ENCODE measurements at places on chromosomes 11 and 22.

- no peak for DNase-seq
Measured at GRCh38 chr11:111179184-111179910, 66.2 kb upstream of the POU2AF2 start.

DNA sequence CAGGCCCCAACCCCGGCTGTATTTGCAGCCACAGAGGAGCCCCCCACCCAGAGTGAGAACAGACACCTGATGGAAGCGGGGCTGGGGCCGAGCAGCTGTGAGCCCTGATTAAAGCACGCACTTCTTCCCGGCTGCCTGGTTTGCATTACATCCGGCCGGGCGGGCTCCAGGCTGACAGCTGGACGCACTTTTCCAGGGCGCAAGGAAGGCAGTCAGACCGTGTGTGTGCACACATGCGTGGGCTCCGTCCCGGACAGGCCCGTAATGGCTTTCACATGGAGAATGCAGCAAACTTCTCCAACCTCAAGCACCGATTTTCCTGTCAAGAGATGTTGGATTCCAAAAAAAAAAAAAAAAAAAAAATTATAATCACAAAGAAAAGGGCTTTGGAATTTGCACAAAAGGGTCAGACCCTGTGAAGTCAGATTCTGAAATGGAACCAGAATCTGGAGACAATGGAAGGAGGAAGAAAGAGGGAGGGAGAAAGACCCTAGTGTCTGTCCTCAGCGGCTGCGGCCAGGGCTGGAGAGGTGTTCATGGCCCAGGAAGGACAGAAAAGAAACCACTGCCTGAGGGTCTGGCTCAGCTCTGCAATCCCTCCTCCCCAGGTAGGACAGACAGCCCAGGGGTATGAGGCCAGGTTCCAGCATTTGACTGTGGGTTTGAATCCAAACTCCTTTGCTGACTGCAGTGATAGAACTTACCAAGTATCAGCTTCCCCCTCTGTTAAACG lies 365.5 kb downstream of the MN1 start:
- DNase-seq = no peak

GRCh38 chr22:39021552-39022250 lies 774 bp downstream of the APOBEC3D start:
- peak; percentile 45 for DNase-seq

GRCh38 chr11:33445761-33446161 lies 188.6 kb downstream of the HIPK3 start:
- DNase-seq = no peak

DNA sequence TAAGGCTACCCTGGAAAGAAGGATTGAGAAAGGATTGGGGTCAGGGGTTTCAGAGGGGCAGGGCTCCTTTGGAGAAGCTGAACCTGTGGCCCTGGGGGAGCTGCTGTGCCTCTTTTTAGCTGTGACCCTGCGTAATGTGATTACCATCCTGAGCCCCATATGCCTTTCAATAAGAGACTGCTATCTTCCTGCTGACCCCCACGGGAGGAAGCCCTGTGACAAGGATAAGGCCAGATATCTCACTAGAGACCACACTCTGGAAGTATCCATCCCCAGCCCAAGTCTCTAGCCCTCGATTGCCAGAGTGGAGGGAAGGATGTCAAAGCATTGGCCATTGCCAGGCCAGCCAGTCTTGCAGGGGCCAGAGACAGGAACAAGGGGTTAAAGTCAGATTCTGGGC lies 4.8 kb upstream of the SLC39A13 start:
- DNase-seq = no peak

All from erythroblast (primary cell).